ENCODE measurements at places on chromosomes 3 and 15.

DNA sequence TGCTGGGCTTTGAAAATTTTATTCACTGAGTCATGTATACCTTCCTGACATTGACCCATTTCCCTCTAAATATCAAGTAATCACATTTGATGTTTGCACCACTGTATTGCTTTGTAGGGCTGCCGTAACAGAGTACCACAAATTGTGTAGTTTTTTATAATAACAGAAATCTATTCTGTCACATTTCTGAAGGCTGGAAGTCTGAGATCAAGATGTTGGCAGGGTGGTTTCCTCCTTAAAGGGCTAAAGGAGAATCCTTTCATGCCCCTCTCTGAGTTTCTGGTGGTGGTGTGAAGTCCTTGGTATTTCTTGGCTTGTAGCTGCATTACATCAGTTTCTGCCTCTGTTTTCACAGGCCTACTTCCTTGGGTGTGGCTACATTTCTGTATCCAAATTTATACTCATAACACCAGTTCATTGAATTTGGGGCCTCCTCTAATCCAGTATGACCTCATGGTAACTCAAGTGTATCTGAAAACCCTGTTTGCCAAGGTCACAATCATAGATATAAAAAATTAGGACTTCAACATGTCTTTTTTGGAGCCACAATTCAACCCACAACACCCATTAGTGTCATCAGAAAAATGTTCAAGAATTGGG, 29.1 kb upstream of the ST6GAL1 start:
- no peak for DNase-seq

GRCh38 chr3:76222201-76222600, 436.9 kb upstream of the ZNF717 start:
- no peak for DNase-seq

- DNase-seq, result no peak
These were observed 40.8 kb downstream of the HMG20A start for GRCh38 chr15:77461486-77461885.

GRCh38 chr15:63818629-63819028, 15.1 kb downstream of the HERC1 start:
- no peak for DNase-seq

DNA sequence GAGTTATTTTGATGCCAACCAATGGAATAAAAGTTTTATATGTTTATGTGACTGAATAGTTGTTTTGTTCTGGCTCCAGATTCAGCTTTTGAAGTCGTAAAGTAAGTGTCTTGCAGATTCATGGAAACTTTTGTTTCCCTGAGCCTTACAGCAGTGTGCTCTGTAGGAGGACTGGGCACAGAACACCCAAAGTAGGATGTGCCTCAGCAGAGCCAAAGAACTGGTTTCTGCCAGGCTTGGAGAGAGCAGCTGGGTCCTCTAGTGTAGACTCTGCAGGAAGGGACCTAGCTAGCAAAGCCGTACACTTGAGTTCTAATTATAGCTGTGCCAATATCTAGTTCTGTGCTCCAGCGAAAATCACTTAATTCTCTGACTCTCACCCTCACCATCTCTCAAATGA, 261.2 kb upstream of the DNAJC19 start:
- no peak for DNase-seq

- no peak for DNase-seq
These were observed 140.7 kb downstream of the FHIT start for GRCh38 chr3:61110576-61110975.

GRCh38 chr3:180199417-180199995, 162.8 kb upstream of the PEX5L start:
- no peak for DNase-seq

GRCh38 chr15:49902685-49903501, 216.1 kb downstream of the ATP8B4 start:
- DNase-seq, result no peak

DNA sequence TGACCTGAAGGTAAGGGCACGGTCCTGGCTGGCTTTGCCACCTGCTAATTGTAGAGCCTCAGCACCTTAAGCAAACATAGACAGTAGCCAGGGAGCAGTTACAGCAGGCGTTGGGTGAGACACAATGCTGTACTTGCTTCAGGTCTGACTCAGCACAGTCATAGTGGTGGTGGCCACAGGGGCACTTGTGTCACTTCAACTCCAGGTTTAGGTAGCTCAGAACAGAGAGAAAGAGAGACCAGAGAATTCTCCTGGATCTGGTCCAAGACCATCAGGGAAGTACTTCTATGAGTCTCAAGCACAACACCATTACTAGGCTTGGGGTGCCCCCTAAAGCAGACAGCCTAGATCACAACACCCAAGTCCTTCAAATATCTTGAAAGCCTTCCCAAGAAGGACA, 204.4 kb downstream of the OTOL1 start:
- no peak for DNase-seq

GRCh38 chr3:141401573-141402475, 33.5 kb downstream of the ZBTB38 start:
- DNase-seq, result peak; percentile 36

GRCh38 chr15:57323299-57323805, 53.0 kb upstream of the CGNL1 start:
- DNase-seq, result no peak

GRCh38 chr3:100753846-100754245, 44.6 kb downstream of the TFG start:
- DNase-seq, result no peak

GRCh38 chr3:13582366-13583250, 33.7 kb downstream of the FBLN2 start:
- DNase-seq, result no peak

- DNase-seq, result no peak
These were observed 605.1 kb downstream of the ROBO1 start for GRCh38 chr3:79162653-79163052.

DNA sequence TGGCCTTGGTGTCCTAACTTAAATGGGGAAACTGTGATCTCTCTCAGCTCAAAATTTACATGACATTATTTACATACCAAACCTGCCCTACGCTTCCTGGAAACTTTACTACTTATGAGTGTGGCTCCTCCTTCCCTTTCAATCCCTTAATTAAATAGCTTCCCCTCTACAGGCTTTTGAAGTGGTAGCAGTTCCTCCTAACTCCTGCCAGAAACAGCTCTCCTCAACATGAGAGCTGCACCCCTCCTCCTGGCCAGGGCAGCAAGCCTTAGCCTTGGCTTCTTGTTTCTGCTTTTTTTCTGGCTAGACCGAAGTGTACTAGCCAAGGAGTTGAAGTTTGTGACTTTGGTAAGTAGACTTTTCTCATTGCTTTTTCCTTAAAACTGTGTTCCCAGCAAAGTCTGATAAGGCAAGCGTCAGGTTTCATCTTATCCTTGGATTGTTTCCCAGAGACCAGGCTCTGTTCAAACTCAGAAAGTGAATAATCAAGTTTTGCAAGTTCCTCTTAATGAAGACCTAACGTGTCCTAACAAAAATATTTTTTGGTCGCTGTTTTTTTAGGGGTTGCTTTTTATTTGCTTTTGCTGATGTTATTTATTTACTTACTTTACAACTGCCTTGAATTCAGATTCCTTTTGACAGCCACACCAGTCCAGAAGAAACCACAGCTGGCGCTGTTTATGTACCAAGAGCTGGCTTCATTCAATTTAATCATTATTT, at the start of gene ACP3:
Gene ACP3 (plus strand): TSS at position 179 of the 720 bp plus-strand sequence. CDS start 50 bp downstream, at position 229.
- no peak for DNase-seq

DNA sequence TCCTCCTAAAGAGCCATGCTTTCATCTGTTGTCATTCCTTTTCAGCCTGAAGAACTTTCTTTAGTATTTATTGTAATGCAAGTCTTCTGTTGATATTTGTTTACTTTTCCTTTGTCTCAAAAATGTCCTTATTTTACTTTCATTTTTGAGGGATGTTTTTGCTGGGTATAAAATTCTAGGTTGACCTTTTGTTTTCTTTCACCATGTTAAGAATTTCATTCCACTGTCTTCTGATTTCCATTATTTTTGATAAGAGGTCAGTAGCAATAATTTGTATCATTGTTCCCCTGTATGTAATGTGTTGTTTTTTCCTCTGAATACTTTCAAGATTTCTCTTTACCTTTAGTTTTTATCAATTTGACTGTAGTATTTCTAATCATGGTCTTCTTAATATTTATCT, 91.1 kb downstream of the RSRC1 start:
- no peak for DNase-seq

- DNase-seq, result no peak
These were observed 20.8 kb upstream of the APH1B start for GRCh38 chr15:63256433-63257274.

Measured in GM12892 (cell line).